LHCN-M2 (cell line): ENCODE measurements at places on chromosomes 16 and 17. TPM values are rescaled to one million over a fixed set of nuclear protein-coding genes. Genes with fewer than 3 reads are reported as not detected.

GRCh38 chr17:83079352-83079747 lies at the start of gene METRNL:
Gene METRNL (plus strand): TSS chr17:83079609. CDS start chr17:83079816, 207 bp downstream.
- DNase-seq: peak; percentile 57

DNA sequence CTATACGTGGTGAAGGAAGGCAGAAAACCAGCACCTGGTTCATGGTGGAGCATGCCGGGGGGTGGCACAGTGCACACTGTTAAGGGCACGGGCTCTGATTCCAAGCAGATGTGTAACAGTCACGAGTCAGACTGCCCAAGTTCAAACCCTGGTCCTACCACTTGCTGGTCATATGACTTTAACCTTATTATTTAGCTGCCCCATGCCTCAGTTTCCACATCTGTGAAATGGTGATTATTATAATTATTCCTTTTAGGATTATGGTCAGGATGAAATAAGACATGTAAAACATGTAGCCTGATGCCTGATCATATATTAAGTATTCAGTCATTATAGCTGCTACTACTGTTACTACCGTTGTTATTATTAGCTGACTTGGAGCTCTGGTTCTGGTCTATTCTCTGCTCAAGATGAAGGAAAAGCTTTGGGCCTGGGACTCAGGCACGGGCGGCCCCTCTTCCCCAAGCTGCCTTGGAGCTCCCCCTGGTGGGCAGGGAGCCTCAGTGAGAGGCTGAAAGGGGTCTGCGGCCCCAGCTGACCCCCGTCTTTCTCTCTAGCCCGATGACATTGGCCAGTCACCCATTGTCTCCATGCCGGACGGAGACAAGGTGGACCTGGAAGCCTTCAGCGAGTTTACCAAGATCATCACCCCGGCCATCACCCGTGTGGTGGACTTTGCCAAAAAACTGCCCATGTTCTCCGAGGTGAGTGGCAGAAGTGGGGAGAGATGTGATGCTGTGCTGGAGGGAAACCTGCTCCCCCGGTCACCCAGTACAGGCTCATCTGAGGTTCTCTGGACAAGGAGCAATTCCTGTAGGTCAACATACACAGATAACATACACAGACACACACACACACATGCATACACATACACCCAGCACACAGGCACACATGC lies 14.0 kb downstream of the NR1D1 start:
- DNase-seq: no peak

DNA sequence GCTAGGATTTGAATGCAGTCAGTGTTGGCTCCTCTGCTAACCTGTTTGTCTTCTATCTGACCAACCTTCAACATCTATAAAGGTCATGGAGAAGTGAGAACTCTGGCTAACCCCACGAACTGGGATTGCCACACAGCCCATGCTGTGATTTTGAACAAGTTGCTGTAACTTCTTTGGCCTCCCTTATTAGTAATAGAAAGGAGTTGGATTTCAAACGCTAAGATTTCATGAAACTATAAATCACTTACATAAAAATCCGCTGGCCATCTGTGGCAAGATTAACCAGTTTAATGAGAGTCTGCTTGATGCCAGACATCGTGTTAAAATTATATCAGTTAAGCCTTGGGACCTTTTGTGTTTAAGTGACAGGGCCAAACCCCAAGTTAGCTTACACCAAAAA lies 53.4 kb downstream of the HSD17B2 start:
- no peak for DNase-seq

Gene RUNDC3A
- total RNA-seq: 0.32 TPM in 1 of 2 replicates, not detected in the other
